Activated CD8-positive, alpha-beta memory T cell treated with anti-CD3 and anti-CD28 coated beads for 24 hours (primary cell): ENCODE measurements at places on chromosomes 7 and 10.

DNA sequence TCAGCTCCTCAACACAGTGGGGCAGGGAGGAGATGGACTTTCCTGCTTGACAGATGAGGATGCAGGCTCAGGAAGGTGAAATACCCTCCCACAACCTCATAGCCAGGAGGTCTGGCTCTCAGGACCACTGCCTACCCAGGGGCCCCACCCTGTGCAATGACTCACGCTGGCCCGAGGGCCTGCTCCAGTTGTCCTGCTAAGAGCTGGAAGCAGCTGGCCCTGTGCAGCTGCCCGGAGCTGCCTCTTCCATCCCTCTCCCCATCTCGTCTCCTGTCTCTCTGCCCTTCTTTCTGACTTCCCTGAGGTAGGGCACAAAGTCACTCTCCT lies 123.9 kb downstream of the ZMIZ1 start:
- no peak for DNase-seq

- no peak for DNase-seq
Measured at GRCh38 chr10:45063591-45064231, 63.0 kb downstream of the ZNF22 start.

GRCh38 chr7:30721211-30721610 lies 30.7 kb upstream of the INMT start:
- DNase-seq: no peak

GRCh38 chr10:93468461-93469213 lies 13.5 kb downstream of the MYOF start:
- DNase-seq: no peak

DNA sequence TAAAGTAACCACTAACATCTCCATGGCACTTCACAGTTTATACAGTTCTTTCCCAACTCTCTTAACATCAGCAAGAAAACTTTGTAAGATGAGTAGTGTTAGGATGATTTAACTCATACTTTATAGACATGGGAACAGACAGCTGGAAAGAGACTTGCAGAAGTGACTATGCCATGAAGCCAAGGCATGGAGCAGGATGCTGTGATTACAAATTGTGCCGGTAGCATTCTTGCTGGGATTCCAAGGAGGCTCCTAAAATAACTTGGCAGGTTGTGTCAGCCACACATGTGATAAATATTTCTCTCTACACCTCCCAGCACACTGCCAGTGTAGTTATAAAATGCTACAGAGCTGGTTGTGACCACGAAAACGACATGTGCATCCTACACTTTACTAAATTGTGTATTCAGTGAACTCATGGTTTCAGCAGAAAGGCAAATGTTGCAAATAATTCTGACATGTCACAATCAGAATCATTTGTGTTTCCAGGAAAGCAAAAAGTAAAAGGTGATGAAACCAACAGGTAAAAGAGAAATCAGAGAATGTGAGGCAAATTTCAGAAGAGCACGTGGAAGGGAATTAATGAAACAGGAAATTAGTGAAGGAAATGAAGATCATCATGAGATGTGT lies 5.6 kb upstream of the CYP3A4 start:
- DNase-seq: no peak

DNA sequence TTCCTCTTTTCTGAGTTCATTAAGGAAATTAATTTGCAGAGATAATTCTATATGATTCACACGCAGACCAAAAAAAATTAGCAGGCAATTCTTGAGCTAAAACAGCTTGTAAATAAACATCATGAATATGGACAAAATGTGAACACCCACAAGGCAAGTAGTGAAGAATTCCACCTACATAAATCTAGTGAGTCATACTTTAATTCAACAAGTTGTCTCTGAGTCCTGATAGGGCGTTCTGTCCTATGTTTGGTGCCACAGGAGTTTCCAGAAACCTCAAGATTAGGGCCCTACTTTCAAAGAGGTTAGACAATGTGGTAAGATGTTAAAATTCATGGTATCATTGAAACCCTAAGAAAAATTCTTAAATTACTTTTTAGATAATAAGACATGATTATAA lies 122.3 kb downstream of the SGMS1 start:
- DNase-seq: no peak

- no peak for DNase-seq
Measured at GRCh38 chr7:42747044-42747443, 164.8 kb downstream of the C7orf25 start.

DNA sequence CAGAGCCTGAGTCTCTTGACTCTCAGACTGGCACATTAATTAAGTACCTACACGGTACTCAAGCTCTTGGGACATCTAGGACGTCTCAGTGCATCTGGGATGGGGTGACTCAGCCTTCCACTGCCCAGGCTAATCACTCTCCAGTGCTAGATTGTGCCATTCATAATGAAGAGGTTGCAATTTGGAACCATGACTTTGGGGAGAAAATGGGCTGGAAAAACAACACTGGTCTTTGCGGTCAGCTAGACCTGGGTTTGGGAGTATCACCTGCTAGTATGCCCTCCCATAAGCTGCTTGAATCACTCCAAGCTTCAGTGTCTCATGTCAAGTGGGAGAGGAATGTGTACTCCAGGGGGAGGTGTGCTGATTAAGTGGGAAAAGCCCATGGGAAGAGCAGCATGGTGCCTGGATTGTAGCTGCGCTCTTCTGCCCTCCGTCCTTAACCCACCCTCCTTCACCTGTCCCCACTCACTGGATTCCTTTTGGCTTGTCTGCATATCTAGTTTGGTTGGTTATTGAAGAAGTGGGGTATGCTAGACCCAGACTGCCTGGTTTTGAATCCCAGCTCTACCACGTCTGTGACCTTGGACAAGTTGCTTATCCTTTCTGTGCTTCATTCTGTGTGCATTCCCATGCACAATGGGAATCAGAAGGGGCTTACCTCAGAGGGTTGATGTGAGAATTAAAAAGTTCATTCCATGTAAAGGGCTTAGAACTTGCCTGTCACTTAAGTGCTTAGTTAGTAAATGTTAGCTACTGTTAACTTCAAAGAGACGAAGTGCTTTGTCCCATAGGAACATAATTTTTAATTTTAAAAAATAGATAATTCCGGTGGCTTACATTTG lies 3.8 kb downstream of the NFE2L3 start:
- no peak for DNase-seq

- no peak for DNase-seq
Measured at GRCh38 chr7:69196593-69196992, 401.7 kb upstream of the AUTS2 start.

- no peak for DNase-seq
Measured at GRCh38 chr7:32935558-32935957, 21.7 kb upstream of the FKBP9 start.
